ENCODE measurements at places on chromosomes 4 and X. TPM values are rescaled to one million over a fixed set of nuclear protein-coding genes. Genes with fewer than 3 reads are reported as not detected.

Gene GPR82
- total RNA-seq, result not detected

Gene FAM200B
- total RNA-seq, result 15.9 TPM

Gene RPA4
- total RNA-seq, result 0.83 TPM

Gene GAGE12H
- total RNA-seq, result not detected

GRCh38 chrX:40096395-40097091 lies 1.2 kb downstream of the BCOR start:
- peaks cover 34% of the 10 kb centered on the region for H3K4me1 ChIP-seq
- peak; percentile 70 for DNase-seq
- H3K27ac ChIP-seq, result peak overlapping the region; percentile 85
- H3K36me3 ChIP-seq, result peaks cover 14% of the 10 kb centered on the region

DNA sequence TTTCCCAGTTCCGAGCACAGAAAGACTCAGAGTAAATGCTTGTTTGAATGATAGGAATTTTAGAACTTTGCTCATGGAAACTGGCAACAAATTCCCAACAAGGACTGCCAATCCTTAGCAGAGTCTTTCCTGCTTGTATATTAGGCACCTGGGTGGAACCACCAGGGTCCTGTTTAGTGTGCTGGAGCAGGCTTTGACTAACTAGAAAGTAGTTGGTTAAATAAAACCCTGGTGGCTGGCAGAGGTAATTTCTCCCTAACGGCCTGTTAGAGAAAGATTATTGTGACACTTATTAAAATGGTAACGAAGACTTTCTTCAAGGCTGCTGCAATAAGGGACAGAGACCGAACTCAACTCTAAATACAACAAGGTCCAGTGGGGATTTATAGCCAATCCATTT lies 103.6 kb upstream of the TEX13D start:
- H3K27ac ChIP-seq, result no peak overlapping the region
- no peaks in the 10 kb centered on the region for H3K36me3 ChIP-seq
- H3K4me3 ChIP-seq, result no peak overlapping the region
- no peaks in the 10 kb centered on the region for H3K27me3 ChIP-seq

GRCh38 chr4:23202712-23203247 lies 510.0 kb downstream of the GBA3 start:
- H3K4me1 ChIP-seq, result no peaks in the 10 kb centered on the region
- no peak overlapping the region for H3K4me3 ChIP-seq
- no peak for DNase-seq

DNA sequence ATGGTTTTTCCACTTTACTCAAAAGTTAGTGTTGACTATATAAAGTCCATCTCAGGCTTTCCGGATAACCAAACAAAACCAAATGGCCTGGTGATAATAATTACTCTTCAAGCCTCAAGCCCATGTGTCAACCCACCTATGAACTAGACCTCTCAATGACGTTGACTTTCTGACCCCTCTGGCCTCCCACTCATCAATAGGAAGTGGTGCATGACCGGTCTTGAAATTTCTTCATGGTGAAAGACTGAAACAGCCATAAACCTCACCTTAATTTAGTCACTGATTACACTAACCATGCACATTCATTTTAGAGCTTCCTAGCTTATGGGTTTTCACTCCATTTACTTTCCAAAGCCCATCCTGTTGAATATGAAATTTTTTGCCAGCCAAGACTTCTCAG lies 276.0 kb downstream of the KLHL13 start:
- no peaks in the 10 kb centered on the region for H3K4me1 ChIP-seq
- DNase-seq, result no peak
- no peaks in the 10 kb centered on the region for H3K36me3 ChIP-seq
- no peak overlapping the region for H3K27ac ChIP-seq
- no peaks in the 10 kb centered on the region for H3K27me3 ChIP-seq

DNA sequence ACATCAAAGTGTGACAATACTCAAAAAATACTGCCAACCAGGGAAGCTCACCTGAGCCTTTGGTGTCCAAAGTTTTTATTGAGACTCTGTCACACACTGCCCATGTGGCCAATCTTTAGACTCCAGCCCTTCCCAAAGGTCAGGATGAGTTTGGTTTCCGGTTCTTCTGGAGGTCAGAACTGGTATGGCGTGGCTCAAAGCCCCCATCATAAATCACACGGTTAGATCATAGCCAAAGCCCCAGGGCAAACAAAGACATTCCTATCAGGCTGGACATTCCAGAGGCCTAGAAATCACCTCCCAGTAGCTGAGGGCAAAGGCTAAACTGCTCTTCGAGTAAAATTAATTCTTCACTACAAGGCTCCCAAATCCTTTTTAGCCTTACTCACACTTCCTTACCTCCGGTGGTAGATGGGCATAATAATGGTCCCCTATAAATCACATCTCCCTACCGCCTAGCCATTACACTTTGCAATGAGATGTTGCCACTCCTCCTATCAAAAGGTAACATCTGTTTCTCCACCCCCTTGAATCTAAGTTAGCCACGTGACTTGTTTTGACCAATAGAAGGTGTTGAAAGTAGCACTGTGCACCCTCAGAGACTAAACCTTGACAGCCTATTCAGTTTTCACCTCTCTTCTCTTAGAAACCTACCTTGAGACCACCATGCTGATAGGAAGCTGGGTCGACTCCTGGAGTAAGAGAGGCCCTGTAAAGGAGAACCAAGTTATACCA lies 137.8 kb upstream of the DUSP21 start:
- no peaks in the 10 kb centered on the region for H3K4me1 ChIP-seq
- no peak for DNase-seq
- H3K4me3 ChIP-seq, result no peak overlapping the region
- H3K27me3 ChIP-seq, result no peaks in the 10 kb centered on the region

DNA sequence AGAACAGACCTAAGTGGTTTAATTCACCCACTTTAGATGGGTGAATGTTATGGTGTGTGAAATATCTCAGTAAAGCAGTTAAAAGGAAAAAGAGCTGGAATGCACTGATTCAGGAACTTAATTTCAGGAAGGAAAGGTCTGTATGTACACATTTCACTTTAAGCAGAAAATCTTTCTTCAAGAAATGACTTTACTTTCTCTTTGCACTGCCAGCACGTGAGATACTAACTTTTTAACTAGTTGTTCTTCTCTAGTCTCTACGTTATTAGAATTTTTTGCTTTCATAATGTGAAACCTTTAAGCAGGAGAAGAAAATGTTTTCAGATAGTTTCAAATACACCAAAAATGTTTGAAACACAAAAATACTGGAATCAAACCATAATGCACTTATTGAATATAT lies 18.8 kb downstream of the C4orf46 start:
- DNase-seq, result no peak
- peaks cover 2% of the 10 kb centered on the region for H3K27me3 ChIP-seq
- H3K4me3 ChIP-seq, result peak overlapping the region; percentile 1
- H3K36me3 ChIP-seq, result no peaks in the 10 kb centered on the region
- H3K27ac ChIP-seq, result no peak overlapping the region
- H3K4me1 ChIP-seq, result peaks cover 7% of the 10 kb centered on the region

DNA sequence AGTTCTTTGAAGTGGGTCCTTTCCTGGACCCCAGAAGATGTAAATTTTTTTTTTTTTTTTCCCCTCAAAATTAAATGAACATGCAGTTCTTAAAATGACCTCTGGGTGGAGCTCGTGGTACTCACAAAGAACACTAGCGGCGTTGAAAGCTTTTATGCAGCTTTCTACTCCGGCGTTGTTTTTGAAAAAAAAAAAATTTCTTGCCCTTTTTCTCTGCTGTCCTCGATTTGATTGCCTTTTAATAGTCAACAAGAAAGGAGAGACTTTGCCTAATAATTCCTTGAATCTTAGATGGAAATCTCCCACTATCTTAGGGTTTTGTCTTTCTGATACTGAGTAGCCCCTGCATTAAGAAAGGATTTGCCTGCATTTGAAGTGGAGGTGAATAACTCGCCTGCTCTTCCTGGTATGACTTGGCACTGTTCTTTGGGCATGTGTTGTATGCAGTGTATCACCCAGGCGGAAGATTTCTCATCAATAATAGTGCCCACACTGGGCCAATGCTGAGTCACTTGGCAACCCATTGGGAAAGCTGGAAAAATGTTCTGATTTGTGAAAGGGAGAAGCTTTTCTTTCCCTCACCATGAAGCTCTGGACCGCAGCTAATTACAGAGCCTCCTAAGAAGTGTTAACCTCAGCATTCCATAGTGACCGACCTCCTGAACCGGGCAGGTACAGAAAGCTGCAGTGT lies 104.0 kb downstream of the PHEX start:
- no peaks in the 10 kb centered on the region for H3K27me3 ChIP-seq
- H3K4me3 ChIP-seq, result no peak overlapping the region
- DNase-seq, result peak; percentile 21
- H3K36me3 ChIP-seq, result no peaks in the 10 kb centered on the region
- H3K27ac ChIP-seq, result no peak overlapping the region
- peaks cover 5% of the 10 kb centered on the region for H3K4me1 ChIP-seq

DNA sequence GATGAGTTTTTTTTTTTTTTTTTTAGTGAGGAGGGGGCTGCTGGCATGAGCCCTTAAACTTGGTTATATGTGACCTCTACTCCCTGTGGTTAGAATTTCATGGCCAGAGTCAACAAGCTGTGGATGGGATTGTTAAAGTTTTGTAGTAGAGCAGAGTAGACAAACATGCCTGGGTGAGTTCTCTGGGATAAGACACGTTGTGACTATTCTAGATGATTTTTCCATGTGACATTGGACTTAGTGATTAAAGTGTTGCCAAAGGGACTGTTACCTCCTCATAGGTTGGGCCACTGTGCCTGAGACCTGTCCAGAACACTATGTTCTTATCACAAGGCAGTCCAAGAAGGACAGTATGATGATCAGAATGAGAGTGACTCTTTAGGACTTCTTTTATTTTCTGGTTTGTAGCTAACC lies 28.8 kb upstream of the ALB start:
- no peaks in the 10 kb centered on the region for H3K4me1 ChIP-seq
- H3K27me3 ChIP-seq, result no peaks in the 10 kb centered on the region
- H3K4me3 ChIP-seq, result no peak overlapping the region
- no peaks in the 10 kb centered on the region for H3K36me3 ChIP-seq

- H3K27ac ChIP-seq, result no peak overlapping the region
- H3K36me3 ChIP-seq, result no peaks in the 10 kb centered on the region
- H3K27me3 ChIP-seq, result no peaks in the 10 kb centered on the region
- H3K4me3 ChIP-seq, result no peak overlapping the region
- no peaks in the 10 kb centered on the region for H3K4me1 ChIP-seq
These were observed 767.3 kb downstream of the C4orf33 start for GRCh38 chr4:129863206-129863605.

GRCh38 chr4:173763389-173763788 lies 233.4 kb upstream of the HAND2 start:
- H3K36me3 ChIP-seq, result no peaks in the 10 kb centered on the region
- H3K4me1 ChIP-seq, result no peaks in the 10 kb centered on the region
- no peak for DNase-seq
- H3K27me3 ChIP-seq, result no peaks in the 10 kb centered on the region
- no peak overlapping the region for H3K4me3 ChIP-seq

DNA sequence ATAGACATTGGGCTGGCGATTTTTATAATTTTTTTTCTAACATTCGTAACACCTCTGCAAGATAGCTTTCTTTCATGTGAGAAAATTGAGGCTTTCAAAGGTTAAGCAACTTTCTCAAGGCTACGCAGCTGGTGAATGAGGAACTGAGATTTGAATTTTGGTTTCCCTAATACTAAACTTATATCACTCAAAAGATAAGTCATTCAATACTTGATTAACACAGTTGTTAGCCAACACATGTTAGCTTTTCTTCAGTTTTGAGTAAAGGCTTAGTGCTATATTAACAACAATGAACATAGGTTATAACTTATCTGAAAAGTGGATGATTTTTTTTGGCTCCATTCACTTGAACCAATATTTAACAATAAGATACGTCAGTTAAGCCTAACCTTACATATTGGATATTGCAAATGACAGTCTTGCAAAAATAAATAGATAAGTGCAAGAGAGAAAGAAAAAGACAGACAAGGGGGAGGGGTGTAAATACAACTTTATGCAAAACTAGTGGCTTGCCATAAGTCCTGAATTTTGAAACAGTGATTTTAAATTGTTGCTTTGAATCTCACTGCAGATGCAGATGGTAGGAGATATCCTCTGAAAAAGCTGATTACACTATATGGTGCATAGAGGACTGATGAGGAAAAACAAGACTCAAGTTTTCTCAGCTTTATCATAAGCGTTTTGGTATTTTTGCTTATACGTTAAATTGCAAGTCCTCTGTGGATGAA lies 11.1 kb upstream of the GPM6A start:
- H3K27ac ChIP-seq, result no peak overlapping the region
- H3K4me3 ChIP-seq, result no peak overlapping the region
- H3K4me1 ChIP-seq, result no peaks in the 10 kb centered on the region
- H3K36me3 ChIP-seq, result no peaks in the 10 kb centered on the region

GRCh38 chr4:81452452-81453006 lies 19.2 kb downstream of the RASGEF1B start:
- H3K27me3 ChIP-seq, result no peaks in the 10 kb centered on the region
- no peak overlapping the region for H3K4me3 ChIP-seq
- no peak overlapping the region for H3K27ac ChIP-seq

- no peaks in the 10 kb centered on the region for H3K27me3 ChIP-seq
- no peaks in the 10 kb centered on the region for H3K36me3 ChIP-seq
- no peak overlapping the region for H3K4me3 ChIP-seq
These were observed 77.8 kb downstream of the KLHL13 start for GRCh38 chrX:118038614-118039365.

DNA sequence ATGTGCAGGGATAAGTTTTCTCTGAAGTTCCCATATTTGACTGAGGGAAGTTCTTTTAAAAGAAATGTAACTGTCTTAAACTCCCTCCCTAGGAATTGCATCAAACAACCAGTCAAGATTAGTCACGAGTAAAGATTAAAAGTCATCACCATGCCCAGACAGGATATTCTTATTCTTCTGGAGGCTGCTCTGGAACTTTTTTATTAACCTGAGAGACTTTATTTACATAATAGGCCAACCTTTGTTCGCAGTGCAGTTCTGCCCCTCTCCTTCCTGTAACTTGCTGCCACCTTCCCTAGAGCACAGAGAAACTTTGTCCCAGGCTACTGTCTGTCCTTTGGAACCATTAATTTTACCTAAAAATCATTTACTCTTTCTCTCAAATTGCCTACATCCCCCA lies 9.8 kb upstream of the HERC3 start:
- no peak for DNase-seq
- H3K27me3 ChIP-seq, result no peaks in the 10 kb centered on the region
- H3K4me3 ChIP-seq, result no peak overlapping the region
- H3K27ac ChIP-seq, result no peak overlapping the region

- no peaks in the 10 kb centered on the region for H3K27me3 ChIP-seq
- H3K36me3 ChIP-seq, result no peaks in the 10 kb centered on the region
- no peak for DNase-seq
- no peak overlapping the region for H3K4me3 ChIP-seq
- peaks cover 35% of the 10 kb centered on the region for H3K4me1 ChIP-seq
- no peak overlapping the region for H3K27ac ChIP-seq
These were observed 59.1 kb downstream of the PRPS1 start for GRCh38 chrX:107687445-107687844.

- H3K4me1 ChIP-seq, result peaks cover 4% of the 10 kb centered on the region
- peaks cover 44% of the 10 kb centered on the region for H3K36me3 ChIP-seq
- DNase-seq, result no peak
- no peak overlapping the region for H3K27ac ChIP-seq
These were observed 58.8 kb downstream of the FIP1L1 start for GRCh38 chr4:53436251-53436650.

- H3K36me3 ChIP-seq, result peaks cover 2% of the 10 kb centered on the region
- H3K27ac ChIP-seq, result no peak overlapping the region
- H3K4me3 ChIP-seq, result no peak overlapping the region
- DNase-seq, result no peak
- no peaks in the 10 kb centered on the region for H3K4me1 ChIP-seq
These were observed 150.5 kb upstream of the SPRY1 start for GRCh38 chr4:123246085-123246484.
